NCI-H1417 treated with DMSO at 0.1 percent for 48 hours (cell line): ENCODE measurements at places on chromosomes 4 and X.
A peak's percentile ranks its signal among the peaks of the same experiment; 100 is the strongest.

DNA sequence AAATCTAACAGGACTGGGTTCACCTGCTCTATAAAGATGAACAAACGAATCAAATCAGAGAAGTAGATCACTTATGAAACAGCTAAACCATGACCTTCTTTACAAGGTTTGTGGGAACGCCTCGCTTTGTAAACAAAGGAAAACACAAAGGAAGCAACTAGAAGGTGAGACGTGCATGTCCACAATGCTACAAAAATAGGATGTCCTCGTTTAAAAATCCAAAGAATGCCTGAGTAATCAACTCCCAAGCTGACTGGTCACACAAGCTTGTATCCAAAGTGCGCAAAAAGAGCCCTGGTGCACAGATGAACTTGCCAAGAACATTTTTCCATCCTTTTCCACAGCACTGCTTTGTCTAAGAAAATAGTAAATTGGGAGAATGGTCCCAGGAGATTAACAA is 6.3 kb upstream of the SH3KBP1 start:
- no peak for DNase-seq

DNA sequence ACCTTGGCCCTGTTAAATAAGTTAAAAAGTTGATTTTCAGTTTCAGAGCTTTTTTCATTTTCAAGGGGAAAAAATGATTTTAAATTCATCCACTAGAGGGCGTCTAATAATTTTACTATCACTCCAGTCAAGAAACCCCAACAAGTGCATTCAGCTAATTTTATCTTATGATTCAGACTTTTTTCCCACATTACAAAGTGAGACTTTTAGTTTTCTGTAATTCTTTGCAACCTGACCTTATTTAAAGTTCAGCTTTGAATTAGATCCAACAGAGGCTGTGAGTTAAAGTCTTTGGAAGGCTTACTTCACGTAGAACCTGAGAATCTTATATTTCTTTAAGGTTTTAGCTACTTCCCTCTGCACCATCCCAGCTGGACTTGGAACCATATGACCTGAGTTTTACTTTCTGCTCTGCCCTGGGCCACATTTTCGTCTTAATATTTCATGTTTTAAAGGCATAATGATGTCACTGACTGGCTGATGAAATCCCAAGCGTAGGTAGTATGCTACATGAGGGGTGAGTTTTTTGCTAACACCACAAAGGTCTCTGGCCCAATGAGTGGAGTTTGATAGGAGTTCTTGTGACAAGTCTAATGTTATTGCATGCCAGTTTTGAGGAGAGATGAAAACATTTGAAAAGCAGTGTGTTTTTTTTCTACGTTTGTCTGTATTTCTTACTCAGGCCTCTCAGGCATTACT is 7.2 kb downstream of the GNRHR start:
- DNase-seq = peak; percentile 5

GRCh38 chrX:38341442-38341841 is 11.0 kb upstream of the OTC start:
- DNase-seq = no peak

DNA sequence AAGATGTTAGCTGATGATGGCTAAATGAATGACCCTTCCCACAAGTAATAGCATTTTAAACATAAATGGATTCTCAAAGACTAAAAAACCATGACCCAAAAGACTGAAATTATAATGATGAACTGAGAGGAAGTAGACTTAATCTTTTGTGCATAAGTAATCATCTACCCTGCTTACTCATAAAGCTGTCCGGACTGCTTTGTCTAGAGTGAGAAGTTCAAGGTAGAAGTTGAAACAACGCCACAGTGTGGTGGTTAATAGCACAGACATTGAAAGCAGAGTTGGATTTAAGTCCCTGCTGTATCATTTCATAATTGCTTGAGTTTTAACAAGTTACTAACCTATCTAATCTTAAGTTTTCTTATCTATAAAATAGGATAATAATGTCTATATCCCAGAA is 346.6 kb downstream of the CENPC start:
- no peak for DNase-seq

DNA sequence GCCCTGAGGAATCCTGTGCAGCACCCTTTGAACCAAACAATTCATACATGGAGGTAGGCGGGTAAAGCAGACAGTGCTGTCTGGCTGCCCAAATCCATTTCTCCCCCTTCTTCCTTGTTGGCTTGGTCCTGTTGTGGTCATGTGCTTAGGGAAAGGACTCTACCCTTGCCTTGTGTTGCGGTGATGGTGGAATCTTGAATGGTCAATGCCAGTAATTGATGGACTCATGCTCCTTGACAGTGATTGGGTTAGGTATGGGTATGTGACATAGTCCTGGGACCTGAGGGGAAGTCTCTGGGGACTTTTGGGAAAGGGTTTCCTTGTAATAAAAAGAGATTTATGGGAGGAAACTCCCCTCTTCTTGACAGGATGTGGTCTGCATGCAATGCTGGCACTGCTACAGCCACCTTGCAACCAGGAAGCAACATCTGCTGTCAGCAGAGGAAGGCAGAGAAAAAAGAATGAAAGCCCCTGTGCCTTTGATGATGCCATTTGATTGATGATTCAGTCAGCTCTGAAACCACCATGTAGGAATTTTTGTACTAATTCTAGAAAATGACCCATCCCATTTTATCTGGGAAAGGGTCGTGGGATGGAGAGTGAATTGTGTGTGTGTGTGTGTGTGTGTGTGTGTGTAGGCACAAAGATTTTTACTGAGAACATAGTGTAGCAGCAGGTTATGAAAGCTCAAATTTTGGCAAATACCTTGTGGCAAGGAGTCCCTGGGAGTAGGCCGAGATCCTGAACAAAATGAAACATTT is 30.0 kb upstream of the HUWE1 start:
- no peak for DNase-seq

DNA sequence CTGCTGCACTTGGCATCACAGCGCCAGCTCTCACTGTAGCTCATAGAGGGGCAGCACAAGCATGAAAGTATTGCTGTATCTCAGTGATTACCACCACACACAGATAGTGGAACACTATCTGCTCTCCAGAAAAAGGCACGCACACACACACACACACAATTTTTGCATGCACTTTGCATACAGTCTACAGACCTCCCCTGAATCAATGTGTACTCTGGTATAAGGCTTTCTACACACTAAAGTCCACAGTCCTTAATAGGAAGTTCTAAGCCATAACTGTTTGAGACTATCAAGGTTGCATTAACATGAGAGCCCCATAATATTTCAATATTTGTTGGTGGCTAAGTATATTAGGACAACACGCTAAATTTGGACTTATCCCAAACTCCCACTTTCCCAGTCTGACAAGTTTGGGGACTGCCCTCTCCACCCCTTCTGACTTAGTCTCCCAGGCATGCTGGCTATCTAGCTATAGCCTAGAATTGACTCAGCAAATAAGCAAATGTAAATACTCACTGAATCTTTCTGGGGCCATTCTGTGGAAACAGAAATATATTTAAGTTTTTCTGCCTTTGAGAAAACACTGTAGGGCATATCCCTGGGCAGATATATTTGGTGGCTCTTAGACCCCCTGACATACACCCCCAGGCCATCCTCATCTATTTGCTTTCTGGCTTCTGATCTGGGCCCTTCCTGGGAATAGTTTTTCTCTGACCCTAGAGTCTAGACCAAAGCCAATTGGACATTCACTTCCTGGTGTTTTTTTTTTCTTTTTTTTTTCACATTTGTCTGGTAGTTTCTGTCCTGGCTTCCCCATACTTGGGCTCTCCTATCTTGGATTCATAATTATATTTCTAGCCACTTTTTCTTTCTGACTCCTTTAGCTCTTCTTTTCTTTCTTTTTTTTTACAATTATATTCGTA is 36.4 kb upstream of the CT47C1 start:
- no peak for DNase-seq
